ENCODE measurements at places on chromosomes 6 and 20. TPM values are rescaled to one million over a fixed set of nuclear protein-coding genes. Genes with fewer than 3 reads are reported as not detected.

SLC22A7 gene
- total RNA-seq = not detected

DCBLD1 gene
- total RNA-seq = 29.0 TPM

MYH7B gene
- 0.59 TPM for total RNA-seq

FGD2 gene
- 0.10 TPM for total RNA-seq

BMP6 gene
- 13.6 TPM for total RNA-seq

SAMD5 gene
- 0.23 TPM for total RNA-seq

VGLL2 gene
- total RNA-seq = not detected

DNA sequence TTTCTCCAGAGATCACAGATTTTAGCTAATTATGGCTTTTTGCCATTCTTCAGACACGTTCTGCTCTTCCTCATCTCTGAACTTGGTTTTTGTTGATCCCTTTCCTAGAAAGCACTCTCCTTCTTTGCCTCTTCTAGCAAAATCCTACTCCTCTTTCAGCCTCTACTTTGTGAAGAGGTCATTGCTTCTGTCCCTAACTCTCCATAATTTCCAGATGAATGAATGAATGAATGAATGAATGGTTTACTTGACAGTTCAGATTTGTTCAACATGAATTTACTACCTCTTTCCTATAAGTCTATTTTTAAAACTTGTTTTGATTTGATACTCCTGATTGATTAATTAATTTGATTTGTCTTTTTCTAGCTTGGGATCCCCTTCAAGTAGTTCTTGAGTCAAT lies 94.0 kb upstream of the IFNGR1 start:
- DNase-seq = no peak

DNA sequence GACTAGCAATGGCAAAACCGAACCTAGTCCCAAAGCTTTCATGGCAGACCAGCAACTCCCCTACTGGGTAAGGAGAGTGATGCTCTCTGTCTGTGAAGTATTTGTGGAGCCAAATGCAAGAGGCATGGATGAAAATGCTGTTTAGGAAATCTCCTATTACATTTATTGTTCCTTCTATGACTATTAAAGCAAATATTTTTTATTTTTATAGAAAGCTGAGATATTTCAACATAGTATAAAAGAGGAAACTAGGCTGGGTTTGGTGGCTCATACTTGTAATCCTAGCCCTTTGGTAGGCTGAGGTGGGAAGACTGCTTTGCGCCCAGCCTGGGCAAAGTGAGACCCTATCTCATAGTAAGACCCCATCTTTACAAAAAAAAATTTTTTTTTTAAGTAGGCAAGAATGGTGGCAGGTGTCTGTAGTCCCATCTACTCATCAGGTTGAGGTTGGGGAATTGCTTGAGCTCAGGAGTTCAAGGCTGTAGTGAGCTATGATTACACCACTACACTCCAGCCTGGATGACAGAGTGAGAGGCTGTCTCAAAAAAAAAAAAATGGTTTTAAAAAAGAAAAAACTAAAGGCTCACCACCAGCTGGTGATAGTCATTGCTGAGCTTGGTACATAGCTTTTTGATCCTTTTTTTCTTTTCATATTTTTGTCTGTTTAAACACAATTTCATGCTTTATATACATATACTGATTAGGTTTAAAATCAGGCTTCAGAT lies 11.3 kb downstream of the KDM1B start:
- DNase-seq = no peak

GRCh38 chr6:106512048-106512967 lies 117.0 kb downstream of the RTN4IP1 start:
- DNase-seq = no peak

DNA sequence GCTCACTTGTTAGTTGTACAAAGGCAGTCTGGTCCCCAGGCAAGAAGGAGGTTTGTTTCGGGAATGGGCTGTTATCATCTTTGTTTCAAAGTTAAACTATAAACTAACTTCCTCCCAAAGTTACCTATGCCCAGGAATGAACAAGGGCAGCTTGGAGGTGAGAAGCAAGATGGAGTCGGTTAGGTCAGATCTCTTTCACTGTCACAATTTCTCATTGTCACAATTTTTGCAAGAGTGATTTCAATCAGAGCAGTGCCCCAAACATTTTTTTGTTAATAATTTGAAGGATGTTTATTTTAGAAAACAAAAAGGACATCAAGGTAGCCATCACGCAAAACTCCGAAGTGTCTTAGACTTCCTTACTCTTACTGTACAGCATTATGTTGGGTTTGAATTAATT lies 170.8 kb downstream of the NFATC2 start:
- no peak for DNase-seq

GRCh38 chr6:116424001-116424400 lies 37.2 kb upstream of the CALHM6 start:
- DNase-seq = no peak

DNA sequence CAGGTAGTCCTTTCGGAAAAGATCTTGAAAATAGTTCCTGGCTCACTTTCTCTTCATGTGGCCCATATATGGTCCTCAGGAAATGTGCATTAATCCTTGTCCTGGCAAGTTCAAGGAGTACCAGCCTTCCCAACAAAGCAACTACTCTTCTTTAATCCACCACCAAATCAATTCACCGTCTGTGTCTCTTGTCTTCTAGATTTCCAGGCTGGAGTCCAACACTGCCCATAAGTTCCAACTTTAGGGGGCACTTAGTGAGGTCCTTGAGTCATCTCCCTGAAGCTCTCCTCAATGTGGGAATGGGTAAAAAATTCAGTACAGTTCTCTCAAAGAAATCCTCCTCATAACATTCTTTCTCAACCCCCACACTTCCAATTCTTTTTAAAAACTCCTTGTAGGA lies 6.9 kb upstream of the DAAM2 start:
- no peak for DNase-seq

DNA sequence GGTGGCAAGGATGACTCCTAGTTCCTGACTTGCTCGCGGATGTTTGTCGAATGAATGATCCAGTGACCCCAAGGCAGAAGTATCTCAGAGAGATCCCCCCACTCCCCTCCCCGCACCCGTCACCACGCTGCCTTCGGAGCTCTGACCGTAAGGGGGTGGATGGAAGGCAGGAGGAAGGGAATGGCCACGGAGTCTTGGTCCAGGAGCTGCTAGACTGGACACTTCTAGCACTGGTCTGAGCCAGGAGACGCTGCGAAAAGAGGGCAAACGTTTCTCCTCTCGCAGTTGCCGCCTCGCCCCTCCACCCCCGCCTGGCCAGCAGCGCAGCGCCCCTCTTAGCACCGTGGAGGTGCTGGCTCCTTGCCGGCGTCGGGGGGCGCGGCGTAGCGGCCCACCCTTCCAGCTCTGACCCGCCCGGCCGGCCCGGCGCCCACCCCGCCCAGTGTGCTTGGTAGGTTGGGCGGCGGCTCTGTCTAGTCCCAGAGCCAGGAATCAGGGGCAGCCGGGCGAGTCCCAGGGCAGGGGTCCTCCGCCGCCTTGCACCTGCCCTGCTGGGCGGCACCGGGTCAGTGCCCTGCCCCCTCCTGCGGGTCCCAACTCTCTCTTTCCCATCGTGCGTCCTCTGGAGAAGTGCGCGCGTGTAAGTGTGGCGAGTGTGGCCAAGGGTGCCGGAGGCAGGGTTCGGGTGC lies 2.4 kb upstream of the DBNDD2 start:
- DNase-seq = no peak

DNA sequence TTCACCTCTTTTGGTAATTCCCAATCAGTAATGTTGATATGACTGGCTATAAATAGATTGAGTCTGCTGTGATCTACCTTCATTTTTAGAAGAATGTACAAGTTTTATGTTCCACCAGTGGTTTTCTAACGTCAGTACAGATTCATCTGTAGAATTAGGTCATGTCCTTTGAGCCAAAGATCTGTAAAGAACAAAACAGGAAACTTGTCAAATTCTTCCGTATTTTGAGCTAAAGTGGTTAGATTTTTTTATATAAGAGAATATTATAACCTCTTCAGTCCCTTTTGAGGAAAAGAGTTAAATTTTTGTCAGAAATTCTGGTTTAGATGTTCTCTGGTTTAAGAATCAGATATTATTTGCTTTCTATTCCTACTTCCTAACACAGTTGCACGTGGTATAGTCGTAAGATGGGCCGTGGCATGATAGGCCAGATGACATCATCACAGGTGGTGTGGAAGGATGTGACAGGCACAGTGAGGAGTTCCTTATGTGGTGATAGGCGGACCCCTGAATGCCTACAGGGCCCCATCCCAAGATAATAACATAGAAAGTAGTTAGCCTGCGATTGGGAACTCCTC lies 62.3 kb downstream of the SNX9 start:
- DNase-seq = no peak

All from Panc1 (cell line).